NCI-H774 (cell line): ENCODE measurements at places on chromosomes 5 and 9.

DNA sequence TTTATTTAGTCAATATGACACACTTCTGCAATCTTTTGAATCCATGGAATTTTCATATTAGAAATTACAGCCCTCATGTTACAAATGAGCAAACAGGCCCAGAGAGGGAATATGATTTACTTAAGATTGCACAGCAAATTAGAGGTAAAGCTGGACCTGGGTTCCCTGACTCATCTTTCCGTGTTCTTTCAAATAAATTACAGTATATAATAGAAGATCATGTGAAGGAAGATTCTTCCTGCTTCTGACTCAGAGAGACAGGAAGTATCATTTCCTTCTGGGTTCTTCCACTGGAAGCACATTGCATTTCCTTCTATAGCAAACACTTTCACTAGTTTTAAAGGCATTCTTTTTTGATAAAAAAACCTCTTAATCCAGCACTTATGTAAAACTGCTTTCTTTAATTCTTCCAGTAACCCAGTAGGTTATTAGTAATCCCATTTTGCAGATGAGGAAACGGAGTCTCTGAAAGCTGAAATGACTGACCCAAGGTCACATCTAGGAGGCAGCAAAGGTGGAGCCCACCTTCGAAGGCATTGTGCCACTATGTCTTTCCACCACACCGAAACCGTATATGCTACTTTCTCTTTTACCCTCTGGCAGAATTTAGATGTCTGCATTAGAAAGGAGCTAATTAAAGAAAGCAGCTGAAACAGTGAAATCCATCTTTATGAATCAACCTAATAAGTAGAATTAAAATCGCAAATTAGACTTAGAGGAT lies 566.7 kb upstream of the KLF4 start:
- no peak for DNase-seq

DNA sequence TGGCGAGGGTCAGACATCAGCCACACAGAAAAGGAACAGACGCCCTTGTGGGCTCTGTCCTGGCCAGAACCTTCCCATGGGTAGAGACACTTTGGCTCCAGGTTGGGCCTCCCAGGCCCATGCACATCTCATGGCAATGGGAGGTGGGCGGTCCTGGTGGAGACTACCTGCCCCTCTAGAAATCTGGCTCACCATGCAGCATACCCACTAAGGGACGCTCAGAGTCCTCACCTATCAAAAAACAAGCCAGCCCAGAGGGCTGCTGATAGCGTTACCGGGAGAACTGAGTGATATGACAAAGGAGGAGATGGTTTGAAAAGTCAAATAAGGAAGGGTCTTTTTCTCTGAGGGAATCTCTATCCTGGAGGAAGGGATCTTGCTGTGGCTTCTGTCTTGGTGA lies 62.1 kb downstream of the C5orf15 start:
- DNase-seq, result no peak

- no peak for DNase-seq
Measured at GRCh38 chr5:1950708-1951103, 68.0 kb upstream of the IRX4 start.

DNA sequence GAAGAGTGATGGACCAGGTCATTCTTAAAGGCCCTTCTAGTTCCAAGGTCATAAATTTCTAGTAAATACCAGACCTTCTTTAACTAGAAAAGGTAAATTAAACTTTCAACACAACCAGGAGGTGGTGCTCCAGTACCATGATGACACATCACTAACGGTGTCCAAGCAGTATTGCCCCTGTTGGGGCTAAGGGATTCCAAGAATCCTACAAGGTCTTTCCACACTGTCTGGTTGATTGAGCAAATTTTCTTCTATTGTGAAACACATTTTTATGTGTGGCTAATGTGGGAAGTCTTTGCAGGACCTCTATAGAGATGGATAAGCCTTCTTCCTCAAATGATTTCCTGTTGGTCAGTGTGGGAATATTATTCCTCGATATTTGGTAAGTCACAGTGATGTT lies 459.6 kb upstream of the PAPPA start:
- no peak for DNase-seq

DNA sequence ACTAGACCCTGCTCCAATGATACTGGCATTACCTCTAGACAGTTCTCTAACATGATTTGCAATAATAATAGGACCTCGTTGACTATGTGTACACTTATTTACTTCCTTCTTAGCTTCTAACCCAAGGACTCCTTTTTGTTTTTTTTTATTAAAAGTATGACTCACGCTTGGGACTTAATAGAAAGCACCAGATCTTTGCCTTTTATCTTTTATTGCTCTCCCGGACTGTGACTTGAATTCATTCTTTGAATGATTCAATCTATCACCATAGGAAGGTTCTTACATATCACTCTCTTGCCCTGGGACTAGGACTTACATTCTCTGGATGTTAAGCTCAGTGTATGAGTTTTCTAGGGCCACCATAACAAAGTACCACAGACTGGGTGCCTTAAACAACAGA lies 9.0 kb downstream of the C9 start:
- no peak for DNase-seq

DNA sequence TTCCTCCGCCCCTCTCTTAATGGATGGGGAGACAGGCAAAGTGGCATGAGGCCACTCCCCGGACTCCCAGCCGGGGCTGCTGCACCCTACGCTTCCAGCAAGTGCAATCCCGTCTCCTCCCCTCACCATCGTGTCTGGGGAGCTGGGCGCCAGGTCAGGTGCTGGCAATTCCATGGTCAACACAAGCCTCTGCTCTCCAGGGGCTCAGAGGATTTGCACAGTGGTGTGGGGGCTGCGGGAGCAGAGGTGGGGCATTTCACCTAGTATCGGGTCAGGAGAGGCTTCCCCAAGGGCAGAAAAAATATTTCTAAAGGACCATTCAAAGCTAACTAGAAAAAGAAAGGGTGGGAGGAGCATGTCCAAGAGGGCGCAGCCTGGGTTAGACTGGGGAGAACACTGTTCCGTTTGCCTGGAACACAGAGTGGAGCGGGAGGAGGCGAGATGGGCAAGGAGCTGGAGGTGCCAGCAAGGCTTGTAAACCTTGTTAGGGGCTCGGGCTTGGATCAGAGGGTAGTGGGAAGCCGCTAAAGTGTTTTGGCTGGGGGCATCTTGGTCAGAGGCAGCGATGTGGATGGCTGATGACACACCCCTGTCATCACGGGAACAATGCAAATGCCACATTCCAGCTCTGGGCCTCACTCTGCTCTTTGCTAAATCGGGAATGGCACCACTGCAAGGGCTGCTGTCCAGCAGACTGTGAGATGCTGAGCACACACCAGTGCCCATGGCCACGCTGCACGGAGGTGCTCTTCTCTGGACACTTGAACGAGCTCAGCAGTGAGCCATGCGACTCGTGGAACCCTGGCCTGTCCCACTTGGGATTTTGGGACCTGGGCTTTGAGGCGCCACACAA lies 191.7 kb downstream of the CDK5RAP2 start:
- DNase-seq, result peak; percentile 53

GRCh38 chr9:131595696-131596429 lies 50.5 kb downstream of the PRRT1B start:
- DNase-seq, result no peak

DNA sequence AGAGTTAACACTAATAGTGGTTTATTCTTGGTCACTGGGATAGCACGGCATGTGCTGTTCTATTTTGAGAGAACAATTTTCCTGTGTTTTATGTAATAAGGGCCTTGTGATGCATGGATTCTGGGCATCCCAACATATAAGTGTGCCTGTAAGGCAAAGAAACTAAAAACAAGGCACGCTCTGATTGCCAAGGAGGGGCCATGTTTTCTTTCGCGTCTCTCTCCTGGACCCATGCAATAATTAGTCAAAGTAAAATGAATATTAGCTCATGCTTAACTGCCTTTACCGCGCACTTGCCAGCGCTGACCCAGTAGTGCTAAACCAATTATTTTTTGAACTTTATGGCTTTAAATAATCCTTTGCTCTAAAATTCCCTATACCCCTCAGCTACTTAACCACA lies 140.9 kb downstream of the PSAT1 start:
- DNase-seq, result no peak

GRCh38 chr9:133347515-133347984 lies 381 bp downstream of the MED22 start:
- peak; percentile 44 for DNase-seq
